ENCODE measurements at places on chromosomes 4 and X.
A peak's percentile ranks its signal among the peaks of the same experiment; 100 is the strongest.

DNA sequence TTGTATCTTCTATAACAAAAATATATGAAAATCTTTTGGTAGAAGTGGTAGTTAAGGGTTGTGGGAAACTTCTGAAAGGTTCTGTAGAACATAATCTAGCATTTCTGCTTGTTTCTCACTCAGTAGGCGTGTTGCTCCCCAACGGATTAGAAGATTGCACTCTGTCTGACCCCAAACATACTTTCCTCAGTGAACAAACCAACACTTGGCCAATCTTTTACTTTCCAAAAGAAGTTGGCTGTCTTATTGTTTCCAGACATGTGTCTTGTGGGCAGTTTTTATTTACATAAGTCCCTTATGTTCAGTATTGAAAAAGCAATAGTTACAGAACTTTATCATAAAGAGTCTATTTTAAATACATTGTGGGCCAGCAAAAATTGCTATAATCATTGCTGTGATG is 312.8 kb upstream of the EPHA5 start:
- DNase-seq: peak; percentile 5

- DNase-seq: no peak
Measured at GRCh38 chr4:2828758-2829181, 14.9 kb upstream of the ADD1 start.

DNA sequence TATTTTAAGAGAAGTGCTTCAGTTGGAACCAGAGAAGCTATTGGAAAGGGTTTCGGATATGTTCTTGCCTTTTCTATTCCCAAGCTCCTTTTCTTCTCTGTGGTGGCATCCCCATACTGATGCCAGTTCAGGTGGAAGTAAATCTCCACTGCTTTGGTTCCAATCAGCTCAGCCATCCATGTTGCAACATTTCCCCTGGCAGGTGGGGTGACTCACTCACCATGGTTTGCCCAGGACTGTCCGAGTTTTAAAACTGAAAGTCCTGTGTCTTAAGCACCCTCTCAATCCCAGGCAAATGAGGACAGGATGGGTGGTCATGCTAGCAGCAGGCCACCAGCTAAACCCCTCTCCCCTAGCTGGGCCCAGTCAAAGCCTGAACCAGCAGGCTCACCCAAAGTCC is 15.1 kb downstream of the RAI2 start:
- DNase-seq: no peak

DNA sequence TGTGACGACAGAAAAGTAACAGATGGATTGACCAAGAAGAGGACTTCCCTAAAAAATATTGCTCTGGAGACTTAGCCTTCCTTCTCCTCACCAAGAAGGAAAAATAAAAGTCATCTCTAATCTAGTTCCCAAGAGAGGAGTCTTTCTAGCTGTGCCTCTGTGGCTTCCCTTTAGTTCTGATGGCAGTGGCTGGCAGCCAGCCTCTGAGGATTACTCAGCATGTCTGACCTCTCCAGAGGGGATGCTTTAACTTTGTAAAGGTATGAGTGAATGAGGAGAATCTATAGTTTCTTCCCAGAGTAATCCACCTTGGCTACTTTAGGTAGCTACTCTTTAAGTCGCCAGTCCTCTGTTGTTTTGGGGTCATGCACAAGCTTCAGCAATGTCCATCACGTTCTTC is 163.9 kb upstream of the KIT start:
- DNase-seq: peak; percentile 41

- DNase-seq: peak; percentile 35
Measured at GRCh38 chr4:82430964-82431745, 765 bp downstream of the ENOPH1 start.

DNA sequence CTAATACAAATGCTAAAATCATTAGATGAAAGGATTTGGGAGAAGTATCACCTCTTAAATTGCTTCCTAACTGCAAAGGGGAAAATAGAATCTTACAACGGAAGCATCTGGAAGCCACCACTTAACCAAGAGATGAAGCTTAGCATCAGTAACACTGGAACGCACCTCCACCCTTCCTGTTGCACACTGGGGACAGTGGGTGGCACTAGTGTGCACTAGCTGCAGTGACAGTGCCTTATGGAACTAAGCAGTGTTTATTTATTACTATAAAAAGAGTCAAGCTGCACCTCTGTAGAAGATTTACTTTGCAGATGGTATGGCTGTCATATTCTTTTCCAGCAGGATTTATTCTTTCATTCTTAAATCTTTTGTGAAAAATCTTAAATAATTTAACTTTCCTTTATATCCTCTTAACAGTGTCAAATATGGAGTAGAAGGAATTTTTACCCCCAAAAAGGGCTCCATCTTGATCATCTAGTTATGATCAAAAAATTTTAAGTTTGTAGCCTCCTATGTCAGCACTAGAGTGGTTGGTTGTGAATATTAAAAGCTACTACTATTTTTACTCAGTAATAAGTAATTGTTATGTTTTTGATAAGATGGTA is 76.7 kb downstream of the SCD5 start:
- peak; percentile 44 for DNase-seq

GRCh38 chrX:42739741-42740140 is 38.2 kb downstream of the PPP1R2C start:
- no peak for DNase-seq

DNA sequence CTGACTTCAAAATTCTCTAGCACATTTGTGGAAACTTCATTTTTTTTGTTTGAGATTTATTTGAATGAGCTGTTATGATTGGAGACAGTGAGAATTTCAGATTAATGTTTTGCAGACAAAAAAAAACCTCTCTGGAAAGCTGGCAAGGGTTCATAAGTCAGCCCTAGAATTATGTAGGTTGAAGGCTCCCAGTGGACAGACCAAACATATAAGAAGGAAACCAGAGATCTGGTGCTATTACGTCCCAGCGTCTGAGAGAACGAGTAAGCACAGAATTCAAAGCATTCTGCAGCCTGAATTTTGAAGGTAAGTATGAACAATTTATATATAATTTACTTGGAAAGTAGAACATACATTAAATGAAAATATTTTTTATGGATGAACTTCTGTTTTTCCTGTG is at the start of gene AGTR2:
Gene AGTR2, plus strand, starts transcription at position 234 of the 400 bp plus-strand sequence. CDS start 1,537 bp downstream, outside the sequence.
- no peak for DNase-seq

DNA sequence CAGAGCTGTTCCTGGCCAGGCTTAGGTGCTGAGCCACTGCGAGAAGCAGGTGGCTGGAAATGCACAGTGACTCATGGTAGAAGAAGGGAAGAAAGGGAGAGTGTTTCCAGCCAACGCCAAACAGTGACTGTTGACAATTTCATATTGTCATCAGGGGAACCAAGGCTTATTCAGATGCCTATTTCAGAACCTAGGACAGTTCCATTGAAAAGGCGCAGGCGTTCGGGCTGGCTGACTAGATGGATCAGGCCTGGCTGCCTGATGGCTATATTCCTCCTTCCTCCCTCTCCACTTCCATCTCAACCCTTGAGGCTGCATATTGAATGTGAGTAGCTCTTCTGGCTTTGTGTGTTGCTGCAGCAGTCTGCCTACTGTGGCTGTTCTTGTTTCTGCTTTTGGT is 73.0 kb upstream of the FRMPD4 start:
- peak; percentile 29 for DNase-seq

- no peak for DNase-seq
Measured at GRCh38 chrX:3046253-3047240, 5.3 kb downstream of the ARSF start.

- no peak for DNase-seq
Measured at GRCh38 chrX:118355225-118355920, 9.5 kb downstream of the WDR44 start.

- no peak for DNase-seq
Measured at GRCh38 chr4:63620271-63620670, 789.0 kb downstream of the TECRL start.

DNA sequence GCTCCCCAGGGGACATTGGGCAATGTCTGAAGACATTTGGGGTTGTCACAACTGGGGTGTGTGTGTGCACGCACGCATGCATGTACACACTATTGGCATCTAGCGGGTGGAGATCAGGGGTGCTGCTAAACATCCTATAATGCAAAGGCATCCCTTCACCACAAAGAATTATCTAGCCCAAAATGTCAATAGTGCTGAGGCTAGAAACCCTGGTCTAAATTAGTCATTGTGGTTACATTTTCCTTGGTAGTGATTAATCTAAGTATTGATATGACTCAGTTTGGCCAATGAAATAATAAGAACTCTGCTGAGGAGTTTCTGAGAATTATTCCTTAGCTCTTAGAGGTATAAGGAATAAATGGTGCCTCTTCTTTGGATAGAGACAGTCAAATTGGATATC is 200.2 kb downstream of the CLCN4 start:
- DNase-seq: peak; percentile 76

- no peak for DNase-seq
Measured at GRCh38 chr4:32661229-32661628, 1941.1 kb downstream of the PCDH7 start.

DNA sequence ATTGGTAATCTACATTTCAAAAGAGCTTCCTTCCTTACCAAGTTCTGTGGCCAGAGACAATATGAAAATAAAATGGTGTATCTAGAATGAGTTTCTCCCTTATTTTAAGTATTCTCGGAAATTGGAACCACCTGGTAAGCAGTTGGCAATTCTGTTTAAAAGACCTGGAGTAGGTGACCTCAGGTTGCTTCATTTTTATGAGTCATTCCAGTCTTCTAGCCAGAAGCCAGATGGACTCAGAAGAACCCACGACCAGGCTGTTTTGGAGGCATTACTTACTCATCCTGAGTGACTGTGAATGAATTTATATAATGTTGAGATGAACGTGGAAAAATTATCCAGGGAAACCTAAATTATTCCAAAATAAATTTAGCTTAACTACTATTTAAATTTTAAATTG is 9.1 kb downstream of the BMPR1B start:
- DNase-seq: peak; percentile 67

- DNase-seq: no peak
Measured at GRCh38 chrX:138740341-138740740, 28.8 kb upstream of the FGF13 start.

DNA sequence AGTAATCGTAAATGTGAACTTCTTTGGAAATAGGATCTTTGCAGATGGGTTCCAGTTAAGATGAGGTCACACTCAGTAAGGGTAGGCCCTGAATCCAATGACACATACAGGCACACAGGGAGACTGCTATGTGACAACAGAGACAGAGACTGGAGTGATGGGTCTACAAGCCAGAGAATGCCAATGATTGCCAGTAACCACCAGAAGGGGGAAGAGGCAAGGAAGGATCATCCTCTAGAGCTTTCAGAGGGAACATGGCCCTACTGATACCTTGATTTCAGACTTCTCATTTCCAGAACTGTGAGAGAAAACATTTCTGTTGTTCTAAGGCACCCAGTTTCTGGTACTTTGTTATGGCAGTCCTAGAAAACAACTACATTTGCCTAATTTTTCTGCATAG is 73.1 kb upstream of the CCDC160 start:
- no peak for DNase-seq

GRCh38 chrX:41333744-41334362 is at the start of gene DDX3X:
TSS of gene DDX3X (plus strand) at chrX:41334162. CDS start at chrX:41334253, 91 bp downstream.
- peak; percentile 89 for DNase-seq

GRCh38 chr4:100852326-100852725 is 334.5 kb upstream of the EMCN start:
- no peak for DNase-seq

DNA sequence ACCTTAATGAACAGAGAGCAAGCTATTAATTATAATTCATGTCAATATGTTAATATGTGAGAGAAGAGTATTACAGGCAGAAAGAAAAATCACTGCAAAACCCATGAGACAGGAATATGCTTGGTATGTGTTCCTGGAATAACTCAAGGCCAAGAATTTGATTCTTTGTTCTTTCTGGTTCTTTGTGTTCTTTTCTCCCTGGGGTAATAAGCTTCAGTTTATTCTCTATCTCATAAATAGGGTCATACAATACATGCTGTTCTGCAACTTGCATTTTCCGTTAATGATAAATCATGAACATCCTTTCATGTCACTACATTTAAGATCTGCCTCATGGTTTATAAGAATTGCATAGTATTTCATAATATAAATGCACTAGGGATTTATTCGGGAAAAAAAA is 16.8 kb upstream of the THOC2 start:
- DNase-seq: no peak

GRCh38 chrX:24235084-24235710 is 78.7 kb downstream of the SUPT20HL2 start:
- no peak for DNase-seq

- no peak for DNase-seq
Measured at GRCh38 chr4:126630230-126630629, 1002.5 kb upstream of the INTU start.

- DNase-seq: no peak
Measured at GRCh38 chrX:55074851-55075467, at the start of gene PAGE2B. TSS of gene PAGE2B (plus strand) at chrX:55075030. CDS start at chrX:55076042, 1,012 bp downstream.

GRCh38 chrX:135324463-135324862 is 15.2 kb downstream of the ETDC start:
- no peak for DNase-seq

DNA sequence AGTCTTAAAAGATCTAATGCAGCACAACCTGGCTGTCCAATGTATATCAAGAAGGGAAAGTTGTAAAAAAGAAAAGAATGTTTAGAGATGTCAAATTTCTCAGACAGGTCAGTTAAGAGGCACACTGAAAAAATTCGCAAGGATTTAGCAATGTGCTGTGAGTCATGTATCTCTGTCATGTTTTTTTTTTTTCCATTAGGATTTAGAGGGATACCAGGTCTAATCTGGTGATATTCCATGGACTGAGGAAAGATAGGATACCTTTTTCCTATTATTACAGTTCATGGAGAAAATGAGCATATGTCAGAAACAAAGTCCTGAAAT is 815.4 kb upstream of the PCDH10 start:
- peak; percentile 34 for DNase-seq

- DNase-seq: no peak
Measured at GRCh38 chrX:111411983-111412382, at the start of gene DCX. TSS of gene DCX (minus strand) at chrX:111412192. CDS start at chrX:111410398, 1,794 bp downstream.

GRCh38 chr4:24675721-24676389 is 91.5 kb upstream of the DHX15 start:
- no peak for DNase-seq

DNA sequence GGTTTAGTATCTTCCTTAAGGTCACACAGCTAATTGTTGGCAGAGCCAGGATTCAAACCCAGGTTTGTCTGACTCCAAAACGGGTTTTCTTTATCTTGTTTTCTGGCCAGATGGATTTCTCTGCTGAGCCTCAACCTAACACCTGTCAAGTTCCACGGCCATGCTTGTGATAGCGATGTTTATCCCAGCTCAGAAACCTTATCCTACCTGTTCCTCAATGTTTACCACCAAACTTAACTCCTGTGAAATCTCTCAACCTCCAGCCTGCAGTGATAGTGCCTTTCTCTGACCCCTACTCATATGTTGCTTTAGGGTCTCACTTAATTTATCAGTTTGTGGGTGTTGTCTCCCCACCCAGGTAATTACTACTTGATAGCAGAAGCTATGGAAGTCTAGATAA is 246.0 kb downstream of the DCTD start:
- DNase-seq: no peak

GRCh38 chr4:158958489-158959270 is 144.2 kb upstream of the RAPGEF2 start:
- DNase-seq: no peak

DNA sequence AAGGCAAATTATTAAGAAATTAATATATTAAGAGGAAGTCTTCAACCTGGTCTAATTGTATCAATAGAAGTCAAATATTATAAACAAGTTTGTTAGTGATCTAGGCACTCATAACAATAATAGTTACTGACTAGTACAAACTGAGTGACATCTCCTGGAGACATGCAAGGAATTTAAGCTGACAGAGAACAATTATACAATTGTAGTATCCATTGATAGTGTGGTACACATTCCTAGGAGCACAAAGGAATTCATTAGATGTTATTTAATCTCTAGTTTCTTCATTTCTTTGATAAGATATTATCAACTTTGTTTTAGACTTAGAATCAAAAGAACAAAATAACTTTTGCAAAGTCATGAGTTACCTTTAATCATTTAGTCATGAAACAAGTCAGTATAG is 1048.6 kb downstream of the PCDH7 start:
- DNase-seq: no peak

All from fibroblast of skin of right biceps (primary cell).